ENCODE measurements at places on chromosomes 4 and X. TPM values are rescaled to one million over a fixed set of nuclear protein-coding genes. Genes with fewer than 3 reads are reported as not detected.

Gene PCDH10
- total RNA-seq: not detected

Gene DMD
- not detected for total RNA-seq

Gene HTR2C
- not detected for total RNA-seq

Gene PPP4R3C
- not detected for total RNA-seq

Gene ZFYVE28
- total RNA-seq: 2.0 TPM

Gene FAM156A
- total RNA-seq: 20.8 TPM

Gene CT45A2
- total RNA-seq: not detected

Gene HSFX2
- total RNA-seq: 0.70 TPM

Gene SLC9B1
- not detected for total RNA-seq

Gene CT83
- total RNA-seq: not detected

Gene KANTR
- 8.0 TPM for total RNA-seq

Gene POU3F4
- not detected for total RNA-seq

Gene TLL1
- total RNA-seq: not detected

Gene SH3RF1
- 11.1 TPM for total RNA-seq

Gene CCDC110
- total RNA-seq: not detected

All from HT-29 (cell line).